Astrocyte of the hippocampus (primary cell): ENCODE measurements at places on chromosomes 1 and 21.
A peak's percentile ranks its signal among the peaks of the same experiment; 100 is the strongest.

DNA sequence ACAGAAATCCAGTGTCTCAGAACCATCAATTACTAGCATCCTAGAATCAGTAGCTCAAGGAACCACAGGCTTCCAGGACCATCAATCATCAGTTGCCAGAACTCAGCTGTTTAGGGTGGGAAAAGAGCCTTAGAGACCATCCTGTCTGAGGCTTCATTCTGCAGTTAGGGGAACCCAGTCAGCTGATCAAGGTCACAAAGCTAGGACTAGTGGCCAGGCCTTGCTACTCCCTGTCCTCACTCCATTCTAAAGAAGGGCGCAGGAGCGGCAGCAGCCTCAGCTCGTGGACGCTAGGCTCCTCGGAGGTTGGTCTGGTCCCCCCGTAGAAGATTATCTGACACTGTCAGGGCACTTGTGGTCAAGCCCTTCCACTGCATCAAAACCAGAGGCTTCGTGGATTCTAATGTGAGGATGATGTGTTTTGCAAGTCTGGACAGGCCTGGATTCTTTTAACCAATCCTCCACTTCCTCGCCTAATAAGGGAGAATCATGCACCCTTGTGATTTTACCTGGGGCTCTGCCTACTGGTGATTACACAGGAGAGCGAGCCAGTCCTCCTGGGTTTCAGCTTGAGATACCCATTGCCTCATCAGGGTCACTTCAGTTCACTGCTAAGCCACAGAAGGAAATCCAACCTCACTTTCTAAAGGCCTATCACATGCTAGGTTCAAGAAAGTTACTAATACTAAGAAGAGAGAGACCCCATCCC, 41.7 kb upstream of the IFFO2 start:
- peak; percentile 50 for DNase-seq

- DNase-seq: peak; percentile 72
These were observed 3.9 kb upstream of the COL16A1 start for GRCh38 chr1:31707711-31708110.

DNA sequence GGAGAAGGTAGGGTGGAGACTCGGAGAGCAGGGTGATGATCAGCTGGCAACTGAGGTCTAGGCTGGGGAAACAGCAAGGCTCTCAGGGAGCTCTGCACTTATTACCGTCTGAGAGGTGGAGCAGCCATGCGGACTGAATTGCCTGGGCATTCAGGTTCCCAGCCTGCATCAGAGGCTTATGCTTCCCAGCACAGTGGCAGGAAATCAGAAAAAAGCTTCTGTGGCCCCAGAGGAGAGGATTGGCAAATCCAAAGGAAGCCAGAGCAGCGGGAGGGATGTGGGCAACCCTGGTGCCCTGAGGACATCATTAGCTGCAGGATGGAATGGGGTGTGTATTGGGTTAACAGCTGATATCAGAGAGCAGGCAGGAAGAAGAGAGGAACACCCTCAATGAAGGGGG, 374.1 kb upstream of the POU3F1 start:
- peak; percentile 22 for DNase-seq

DNA sequence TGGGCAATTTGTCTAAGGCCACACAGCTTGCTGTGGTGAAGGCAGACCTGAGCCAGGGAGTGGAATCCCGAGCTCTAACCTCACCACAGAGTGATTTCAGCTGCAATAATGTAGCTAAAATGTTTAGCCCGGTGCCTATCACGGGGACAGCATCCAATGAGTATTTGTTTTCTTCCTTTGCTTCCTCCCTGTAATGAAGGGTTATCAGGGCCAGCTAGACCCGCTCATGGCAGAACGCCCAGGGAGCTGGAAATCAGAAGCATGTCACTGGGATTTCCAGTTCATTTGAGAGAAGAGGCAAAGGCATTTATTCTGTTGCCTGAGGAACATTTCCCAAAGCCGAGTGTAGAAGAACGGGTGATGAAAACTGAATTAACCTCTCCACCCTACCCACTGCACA, 183.1 kb downstream of the ZSCAN20 start:
- DNase-seq: peak; percentile 60

DNA sequence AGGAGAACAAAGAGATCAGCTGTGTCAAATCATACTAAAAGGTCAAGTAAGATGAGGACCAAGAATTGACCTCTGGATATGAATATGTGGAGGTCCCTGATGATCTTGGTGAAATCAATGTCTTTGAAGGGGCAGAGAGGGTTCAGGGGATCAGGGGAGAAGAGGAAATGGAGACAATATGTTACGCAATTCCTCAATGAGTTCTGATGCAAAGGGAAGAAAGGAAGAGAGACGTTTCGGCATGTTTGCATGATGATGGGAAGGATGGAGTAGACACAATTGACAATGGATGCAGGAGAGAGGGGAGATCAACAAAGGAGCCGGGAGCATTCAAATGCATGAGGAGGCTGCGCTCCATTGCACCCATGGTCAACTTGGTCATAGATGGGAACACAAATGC, 36.0 kb upstream of the GUCA2B start:
- no peak for DNase-seq
